ENCODE measurements at places on chromosomes 6 and 20. TPM values are rescaled to one million over a fixed set of nuclear protein-coding genes. Genes with fewer than 3 reads are reported as not detected.

CDKAL1 gene
- total RNA-seq, result 12.8 TPM

DNA sequence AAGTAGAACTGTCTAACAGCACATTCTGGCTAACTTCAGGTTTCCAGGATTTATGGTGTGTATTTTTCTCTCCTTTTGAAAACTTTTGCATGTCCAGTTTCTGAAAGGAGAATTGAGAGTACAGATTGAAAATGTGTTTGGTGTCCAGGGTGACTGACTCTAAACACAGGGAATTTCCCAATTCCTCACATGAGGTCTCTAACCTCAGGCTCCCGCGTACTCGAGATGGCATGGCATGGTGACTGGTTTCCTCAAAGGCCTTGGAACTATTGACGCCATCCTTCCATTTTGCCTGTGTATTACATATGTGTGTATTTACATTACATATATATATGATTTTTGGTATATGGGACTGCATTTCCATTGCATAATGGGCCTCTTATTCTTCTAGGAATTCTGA, 52.5 kb downstream of the PRND start:
- no peak overlapping the region for H3K27ac ChIP-seq
- no peaks in the 10 kb centered on the region for H3K4me1 ChIP-seq
- DNase-seq, result no peak

- peak; percentile 16 for DNase-seq
- H3K27me3 ChIP-seq, result peaks cover 20% of the 10 kb centered on the region
- peaks cover 7% of the 10 kb centered on the region for H3K4me1 ChIP-seq
These were observed at the start of gene GLP1R for GRCh38 chr6:39048481-39049399. GLP1R (plus strand) TSS chr6:39048781; CDS start chr6:39048841, 60 bp downstream.

SIGLEC1 gene
- total RNA-seq, result 19.8 TPM

C20orf202 gene
- total RNA-seq, result not detected

DNA sequence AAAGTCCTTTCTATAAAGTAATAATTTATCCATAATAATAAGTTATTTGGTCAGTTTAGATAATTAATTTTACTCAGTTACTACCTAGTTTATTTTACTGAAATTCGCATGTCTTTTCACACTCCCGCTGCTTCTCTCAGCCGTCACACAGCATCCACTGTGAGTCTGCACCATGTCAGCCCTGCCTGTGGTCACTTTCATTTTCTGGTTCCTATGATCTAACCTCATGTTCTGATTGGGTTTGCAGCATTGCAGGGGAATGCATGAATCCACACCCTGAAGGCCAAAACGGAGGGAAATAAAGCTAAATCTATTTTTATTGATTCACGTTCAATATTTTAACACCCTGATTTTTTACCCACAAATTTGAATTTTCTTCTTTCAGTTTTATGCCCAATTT, 47.4 kb downstream of the PDE10A start:
- H3K36me3 ChIP-seq, result no peaks in the 10 kb centered on the region
- H3K4me1 ChIP-seq, result peaks cover 13% of the 10 kb centered on the region
- no peak overlapping the region for H3K4me3 ChIP-seq
- no peak overlapping the region for H3K27ac ChIP-seq
- H3K27me3 ChIP-seq, result no peaks in the 10 kb centered on the region
- no peak for DNase-seq

DNA sequence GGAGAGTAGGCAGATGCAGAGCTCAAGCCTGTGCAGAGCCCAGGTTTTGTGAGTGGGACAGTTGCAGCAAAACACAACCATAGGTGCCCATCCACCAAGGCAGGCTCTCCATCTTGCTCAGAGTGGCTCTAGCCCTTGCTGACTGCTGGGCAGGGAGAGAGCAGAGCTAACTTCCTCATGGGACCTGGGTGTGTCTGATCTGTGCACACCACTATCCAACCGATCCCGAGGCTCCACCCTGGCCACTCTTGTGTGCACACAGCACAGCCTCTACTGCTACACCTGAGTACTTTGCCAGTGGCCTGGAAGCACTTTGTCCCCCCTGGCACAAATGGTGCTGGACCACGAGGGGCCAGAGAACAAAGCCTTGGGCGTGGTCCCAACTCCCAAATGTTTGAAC, 7.9 kb upstream of the DEFB125 start:
- no peaks in the 10 kb centered on the region for H3K36me3 ChIP-seq
- no peak overlapping the region for H3K4me3 ChIP-seq
- DNase-seq, result no peak
- no peak overlapping the region for H3K27ac ChIP-seq
- H3K27me3 ChIP-seq, result no peaks in the 10 kb centered on the region
- H3K4me1 ChIP-seq, result no peaks in the 10 kb centered on the region

GRCh38 chr20:17806739-17807441, 107.1 kb downstream of the BANF2 start:
- H3K27me3 ChIP-seq, result no peaks in the 10 kb centered on the region
- no peak overlapping the region for H3K27ac ChIP-seq
- H3K36me3 ChIP-seq, result no peaks in the 10 kb centered on the region

GRCh38 chr6:106546691-106547414, 82.4 kb downstream of the RTN4IP1 start:
- no peak overlapping the region for H3K27ac ChIP-seq
- H3K27me3 ChIP-seq, result no peaks in the 10 kb centered on the region
- H3K36me3 ChIP-seq, result no peaks in the 10 kb centered on the region

- H3K4me1 ChIP-seq, result no peaks in the 10 kb centered on the region
- H3K4me3 ChIP-seq, result no peak overlapping the region
- no peak overlapping the region for H3K27ac ChIP-seq
- H3K36me3 ChIP-seq, result no peaks in the 10 kb centered on the region
- no peak for DNase-seq
- H3K27me3 ChIP-seq, result peaks cover 24% of the 10 kb centered on the region
These were observed 15.3 kb downstream of the NTSR1 start for GRCh38 chr20:62723768-62724450.

RBBP9 gene
- total RNA-seq, result 36.9 TPM

GRCh38 chr6:32175322-32175710, 568 bp downstream of the AGPAT1 start:
- no peak overlapping the region for H3K4me3 ChIP-seq
- H3K27ac ChIP-seq, result peak overlapping the region; percentile 87
- no peak for DNase-seq
- H3K4me1 ChIP-seq, result peaks cover 33% of the 10 kb centered on the region

DNA sequence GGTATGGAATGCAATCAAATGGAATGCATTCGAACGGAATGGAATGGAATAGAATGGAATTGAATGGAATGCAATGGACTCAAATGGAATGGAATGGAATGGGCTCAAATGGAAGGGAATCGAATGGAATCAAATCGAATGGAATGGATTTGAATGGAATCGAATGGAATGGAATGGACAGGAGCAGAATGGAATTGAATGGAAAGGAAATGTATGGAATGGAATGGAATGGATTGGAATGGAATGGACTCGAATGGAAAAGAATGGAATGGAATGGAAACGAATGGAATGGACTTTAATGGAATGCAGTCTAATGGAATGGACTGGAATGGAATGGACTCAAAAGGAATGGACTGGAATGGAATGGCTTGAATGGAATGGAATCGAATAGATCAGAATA, 18.3 kb upstream of the DEFB115 start:
- no peaks in the 10 kb centered on the region for H3K27me3 ChIP-seq
- DNase-seq, result no peak
- no peak overlapping the region for H3K4me3 ChIP-seq
- no peaks in the 10 kb centered on the region for H3K36me3 ChIP-seq
- H3K27ac ChIP-seq, result no peak overlapping the region

GRCh38 chr6:82893889-82894652, 171.6 kb downstream of the UBE3D start:
- H3K27me3 ChIP-seq, result no peaks in the 10 kb centered on the region
- H3K36me3 ChIP-seq, result no peaks in the 10 kb centered on the region
- no peak for DNase-seq
- no peak overlapping the region for H3K4me3 ChIP-seq
- no peaks in the 10 kb centered on the region for H3K4me1 ChIP-seq

DNA sequence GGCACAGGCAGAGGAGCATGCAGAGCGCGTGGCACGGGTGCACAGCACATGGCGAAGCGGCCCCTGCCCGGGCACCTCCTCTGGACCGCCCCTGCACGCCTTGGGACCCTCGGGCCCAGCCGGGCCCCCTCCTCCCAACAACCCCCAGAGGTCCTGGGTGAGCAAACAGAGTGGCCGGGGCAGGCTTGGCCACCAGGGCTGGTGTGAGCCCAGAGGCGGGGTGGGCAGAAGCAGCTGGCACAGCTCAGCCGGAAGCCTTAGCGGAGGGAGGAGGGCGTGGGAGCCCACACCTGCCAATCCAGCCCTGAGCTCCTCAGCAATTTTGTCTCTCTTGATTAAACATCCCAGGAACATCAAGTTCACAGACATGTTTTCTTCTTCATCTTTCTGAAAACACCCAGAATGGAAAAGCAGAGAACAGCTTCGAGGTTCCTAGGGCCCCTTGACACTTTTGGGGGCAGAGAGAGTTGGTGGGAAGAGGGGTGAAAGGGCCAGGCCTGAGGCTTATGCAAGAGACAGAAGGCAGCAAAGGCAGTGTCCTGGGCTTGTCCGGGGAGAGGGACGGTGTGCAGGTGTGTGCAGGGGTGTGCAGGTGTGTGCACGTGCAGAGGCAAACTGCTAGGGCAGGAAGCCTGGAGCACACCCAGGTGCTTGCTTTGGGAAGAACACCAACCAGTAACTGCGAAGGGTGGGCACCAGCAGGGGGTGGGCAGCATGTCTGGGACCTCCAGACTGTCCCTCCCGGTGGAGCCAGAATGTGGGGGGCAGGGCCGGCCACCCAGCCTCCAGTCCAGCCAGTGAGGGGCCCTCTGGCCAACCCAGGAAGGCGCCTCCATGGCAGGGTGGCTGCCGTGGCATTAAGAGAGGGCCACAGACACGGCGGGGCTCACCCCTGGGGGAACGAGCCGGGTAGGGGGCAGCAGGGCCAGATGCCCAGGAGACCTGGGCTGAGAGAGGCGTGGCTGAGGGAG, 4.8 kb downstream of the HRH3 start:
- no peak overlapping the region for H3K4me3 ChIP-seq
- no peak overlapping the region for H3K27ac ChIP-seq
- H3K36me3 ChIP-seq, result no peaks in the 10 kb centered on the region

DNA sequence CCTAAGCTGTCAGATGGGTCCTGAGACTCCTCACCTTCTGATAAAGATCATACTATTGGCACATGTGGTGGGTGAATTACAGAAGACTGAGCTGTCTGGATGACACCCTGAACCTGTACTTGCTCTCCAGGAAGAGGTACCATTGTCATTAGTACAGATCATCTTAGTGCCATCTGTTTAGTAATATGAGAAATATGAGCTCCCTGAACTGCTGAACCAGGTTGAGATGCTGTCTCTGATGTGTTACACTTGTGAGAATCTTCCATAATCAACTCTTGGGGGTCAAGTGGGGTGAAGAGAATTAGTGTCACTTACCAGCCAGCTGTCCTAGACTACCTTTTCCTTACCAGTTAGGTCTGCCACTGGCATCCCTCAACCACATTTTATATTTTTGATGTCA, 531.0 kb downstream of the EPHA7 start:
- no peak for DNase-seq
- H3K36me3 ChIP-seq, result no peaks in the 10 kb centered on the region
- no peak overlapping the region for H3K27ac ChIP-seq
- no peak overlapping the region for H3K4me3 ChIP-seq

CEBPB gene
- total RNA-seq, result 260 TPM

- peak overlapping the region; percentile 92 for H3K27ac ChIP-seq
- peak; percentile 51 for DNase-seq
- H3K36me3 ChIP-seq, result no peaks in the 10 kb centered on the region
These were observed 530 bp downstream of the TDP2 start for GRCh38 chr6:24666097-24666640.

Measured in adrenal gland (tissue), 19 donors.